GOT3 (cell line): ENCODE measurements at places on chromosomes 13 and 19.

DNA sequence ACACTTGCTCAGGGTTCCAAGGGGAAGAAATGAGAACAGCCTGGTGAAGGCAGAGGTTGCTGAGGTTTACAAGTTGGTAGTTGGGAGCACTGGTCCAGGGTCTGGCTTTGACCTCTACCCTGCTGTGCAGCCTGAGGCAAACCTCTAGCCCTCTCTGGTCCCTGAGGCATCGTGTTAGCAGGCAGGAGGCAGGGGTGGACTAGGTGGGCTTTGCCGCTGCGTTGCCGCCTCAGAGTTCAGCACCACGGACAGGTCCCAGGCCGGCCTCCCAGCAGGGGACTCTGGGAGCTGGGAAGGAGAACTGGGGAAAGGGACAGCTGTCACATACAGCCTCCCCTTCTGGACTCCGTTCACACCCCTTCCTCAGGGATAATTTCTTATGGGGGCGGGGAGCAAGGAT is 3.1 kb downstream of the NCAN start:
- no peak for DNase-seq

DNA sequence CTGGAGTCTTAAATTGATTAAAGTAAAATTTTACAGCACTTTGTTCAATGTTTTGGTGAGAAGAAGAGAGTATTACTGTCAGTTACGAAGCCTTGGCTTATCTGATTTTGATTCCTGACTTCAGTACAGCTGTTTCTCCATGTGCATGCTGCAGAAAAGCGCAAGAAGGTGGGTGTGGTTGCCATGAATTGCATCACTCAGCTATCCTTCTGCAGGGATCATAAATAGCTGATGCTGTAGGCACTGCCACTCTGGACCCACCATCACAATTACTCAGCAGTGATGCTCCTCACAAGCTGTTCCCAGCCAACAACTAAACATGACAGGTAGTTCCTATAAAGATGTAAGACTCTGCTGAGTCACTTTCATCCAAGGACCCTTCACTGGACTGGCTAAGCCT is 321.2 kb downstream of the IRS2 start:
- DNase-seq: no peak

DNA sequence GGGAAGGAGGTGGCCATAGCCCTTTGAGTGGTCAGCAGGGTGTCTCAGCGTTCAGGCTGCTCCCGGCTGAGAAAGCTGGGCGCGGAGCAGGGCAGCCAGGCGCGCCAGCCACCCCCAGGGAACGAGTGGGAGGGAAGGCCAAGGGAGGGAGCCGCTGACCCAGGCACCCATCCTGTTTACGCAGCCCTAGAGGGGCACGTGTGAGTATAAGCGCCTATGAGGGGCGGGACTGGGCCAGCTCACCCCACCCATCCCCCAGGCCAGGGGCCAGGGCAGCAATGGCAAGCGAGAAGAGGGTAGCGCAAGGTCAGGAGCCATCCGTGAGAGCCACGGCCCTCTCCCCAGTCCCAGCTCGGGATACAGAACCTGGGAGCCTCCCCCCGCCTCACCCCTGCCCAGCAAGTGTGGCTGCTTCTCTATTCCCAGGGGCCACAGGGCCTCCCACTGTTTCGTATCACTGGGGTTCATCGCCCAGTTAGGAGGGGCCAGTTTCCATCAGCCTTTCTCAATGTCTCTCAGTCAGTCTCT is 897 bp upstream of the DMKN start:
- no peak for DNase-seq

DNA sequence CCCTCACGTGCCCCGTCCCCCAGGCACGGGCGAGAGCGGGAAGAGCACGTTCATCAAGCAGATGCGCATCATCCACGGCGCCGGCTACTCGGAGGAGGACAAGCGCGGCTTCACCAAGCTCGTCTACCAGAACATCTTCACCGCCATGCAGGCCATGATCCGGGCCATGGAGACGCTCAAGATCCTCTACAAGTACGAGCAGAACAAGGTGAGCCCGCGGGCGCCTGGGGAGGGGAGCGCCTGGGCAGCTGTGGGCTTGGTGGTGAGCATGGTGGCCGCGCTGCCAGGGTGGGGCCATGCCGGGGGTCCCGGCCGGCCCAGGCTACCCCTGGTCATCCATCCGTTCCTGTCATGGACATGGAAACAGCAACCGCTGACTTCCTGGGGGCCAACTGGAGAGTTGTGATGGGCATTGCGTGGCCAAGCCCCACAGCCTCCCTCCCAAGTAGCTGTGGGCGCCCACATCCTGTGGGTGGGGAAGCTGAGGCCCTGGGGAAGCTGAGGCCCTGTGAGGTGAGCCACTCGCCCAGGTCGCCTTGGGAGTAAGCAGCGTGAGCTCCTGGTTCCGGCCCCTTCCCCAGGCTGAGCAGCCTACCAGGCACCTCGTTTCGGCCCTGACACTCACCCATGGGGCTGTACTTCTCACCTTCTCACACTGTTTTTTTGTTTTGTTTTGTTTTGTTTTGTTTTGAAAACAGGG is 16.1 kb downstream of the GNA11 start:
- no peak for DNase-seq

GRCh38 chr19:56671613-56671994 is at the start of gene ZNF835:
Gene ZNF835 (minus strand): TSS chr19:56671757. CDS start chr19:56665198, 6,559 bp downstream.
- peak; percentile 6 for DNase-seq

DNA sequence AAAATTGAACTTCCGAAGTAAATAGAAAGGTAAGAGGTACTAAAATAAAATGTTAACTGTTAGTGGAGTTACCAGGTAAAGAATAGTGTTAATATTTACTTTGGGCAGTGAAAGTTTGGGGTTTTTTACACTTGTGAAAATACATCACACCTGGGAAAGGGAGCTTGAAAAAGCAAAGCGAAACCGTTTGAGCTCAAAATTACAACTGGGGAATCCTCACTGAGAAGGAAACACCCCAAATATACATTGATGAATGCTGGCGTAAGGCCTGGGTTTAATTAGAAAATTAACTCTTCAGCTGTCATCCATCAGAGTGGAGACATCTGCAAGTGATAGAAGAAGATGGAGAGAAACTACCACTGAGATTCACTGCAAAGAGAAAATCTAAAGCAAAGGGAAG is 1153.0 kb downstream of the SLITRK5 start:
- no peak for DNase-seq

DNA sequence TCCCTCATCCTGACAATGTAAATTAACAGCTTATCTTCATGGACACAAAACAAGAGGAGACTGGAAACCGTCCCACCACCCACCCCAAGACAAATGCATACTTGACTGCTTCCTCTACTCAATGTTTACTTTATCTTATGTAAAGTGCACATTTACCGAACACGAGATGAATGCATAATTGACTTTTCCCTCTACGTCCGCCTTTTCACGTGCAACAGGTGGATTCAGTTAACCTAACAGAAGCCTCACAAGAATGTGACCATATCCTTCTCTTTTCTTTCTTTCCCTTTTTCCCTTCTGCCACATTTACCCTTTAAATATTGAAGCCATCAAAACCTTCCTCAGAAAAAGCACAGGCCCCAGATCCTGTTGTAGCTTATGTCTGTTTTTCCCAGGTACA is 468.0 kb downstream of the UQCRFS1 start:
- DNase-seq: no peak

GRCh38 chr13:62432906-62433305 is 1017.3 kb upstream of the PCDH20 start:
- DNase-seq: no peak

DNA sequence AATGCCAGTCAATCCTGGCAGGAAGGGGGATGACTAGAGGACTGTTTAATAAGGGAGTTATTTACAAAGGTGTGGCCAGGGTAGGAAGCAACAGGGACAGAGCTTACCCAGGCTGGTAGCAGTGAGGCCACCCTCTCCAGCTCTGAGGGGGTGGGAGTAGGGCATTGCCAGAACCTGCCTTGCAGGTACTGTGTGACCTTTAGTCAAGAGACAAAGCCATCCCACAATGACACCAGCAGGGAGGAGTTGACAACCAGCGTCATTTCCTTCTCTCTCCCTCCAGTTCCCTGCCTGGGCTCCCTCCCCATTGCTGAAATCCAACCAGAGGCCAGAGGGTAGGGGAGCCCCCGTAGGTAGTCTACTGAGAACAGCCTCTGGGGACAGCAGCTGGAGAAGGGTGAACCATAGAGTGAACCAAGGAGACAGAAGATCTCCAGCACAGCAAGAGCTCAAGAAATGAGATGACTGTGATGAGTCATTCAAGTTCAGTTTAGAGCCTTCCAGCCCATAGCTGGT is 33.3 kb upstream of the SPATA13 start:
- DNase-seq: no peak

- DNase-seq: no peak
Measured at GRCh38 chr13:107284173-107284572, 716.2 kb upstream of the ARGLU1 start.

- no peak for DNase-seq
Measured at GRCh38 chr13:79943346-79944023, 397.4 kb downstream of the SPRY2 start.
